Posterior vena cava (tissue), 2 donors: ENCODE measurements at places on chromosomes 16 and 17.

GRCh38 chr17:12342609-12343435 lies 322.1 kb downstream of the MAP2K4 start:
- DNase-seq, result no peak

DNA sequence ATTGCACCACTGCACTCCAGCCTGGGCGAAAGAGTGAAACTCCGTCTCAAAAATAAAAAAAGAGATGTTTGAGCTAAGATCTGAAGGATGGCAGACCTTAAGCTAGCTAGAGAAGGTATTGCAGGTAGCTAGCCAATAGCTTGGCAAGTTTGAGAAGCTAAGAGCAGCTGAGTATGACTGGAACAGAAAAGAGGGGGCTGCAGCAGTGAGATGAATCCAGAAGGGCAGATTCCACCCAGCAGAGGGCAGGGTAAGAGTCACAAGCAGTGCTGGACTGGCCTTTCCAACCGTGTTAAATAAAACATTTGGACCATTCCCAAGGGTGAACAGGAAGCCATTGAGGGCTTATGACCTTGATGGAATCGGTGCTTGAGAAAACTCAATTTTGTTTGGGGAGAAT lies 5.7 kb upstream of the PHAF1 start:
- DNase-seq, result no peak

- DNase-seq, result no peak
Observed at GRCh38 chr17:44333371-44333770, 8.7 kb upstream of the SLC25A39 start.

- no peak for DNase-seq
Observed at GRCh38 chr16:28923652-28924398, 1.2 kb downstream of the RABEP2 start.

GRCh38 chr17:77233635-77234334 lies 93.0 kb downstream of the SEC14L1 start:
- no peak for DNase-seq

GRCh38 chr17:28724500-28725165 lies 1.4 kb downstream of the TLCD1 start:
- DNase-seq, result no peak

GRCh38 chr17:73338050-73338521 lies 26.3 kb upstream of the CDC42EP4 start:
- DNase-seq, result no peak

DNA sequence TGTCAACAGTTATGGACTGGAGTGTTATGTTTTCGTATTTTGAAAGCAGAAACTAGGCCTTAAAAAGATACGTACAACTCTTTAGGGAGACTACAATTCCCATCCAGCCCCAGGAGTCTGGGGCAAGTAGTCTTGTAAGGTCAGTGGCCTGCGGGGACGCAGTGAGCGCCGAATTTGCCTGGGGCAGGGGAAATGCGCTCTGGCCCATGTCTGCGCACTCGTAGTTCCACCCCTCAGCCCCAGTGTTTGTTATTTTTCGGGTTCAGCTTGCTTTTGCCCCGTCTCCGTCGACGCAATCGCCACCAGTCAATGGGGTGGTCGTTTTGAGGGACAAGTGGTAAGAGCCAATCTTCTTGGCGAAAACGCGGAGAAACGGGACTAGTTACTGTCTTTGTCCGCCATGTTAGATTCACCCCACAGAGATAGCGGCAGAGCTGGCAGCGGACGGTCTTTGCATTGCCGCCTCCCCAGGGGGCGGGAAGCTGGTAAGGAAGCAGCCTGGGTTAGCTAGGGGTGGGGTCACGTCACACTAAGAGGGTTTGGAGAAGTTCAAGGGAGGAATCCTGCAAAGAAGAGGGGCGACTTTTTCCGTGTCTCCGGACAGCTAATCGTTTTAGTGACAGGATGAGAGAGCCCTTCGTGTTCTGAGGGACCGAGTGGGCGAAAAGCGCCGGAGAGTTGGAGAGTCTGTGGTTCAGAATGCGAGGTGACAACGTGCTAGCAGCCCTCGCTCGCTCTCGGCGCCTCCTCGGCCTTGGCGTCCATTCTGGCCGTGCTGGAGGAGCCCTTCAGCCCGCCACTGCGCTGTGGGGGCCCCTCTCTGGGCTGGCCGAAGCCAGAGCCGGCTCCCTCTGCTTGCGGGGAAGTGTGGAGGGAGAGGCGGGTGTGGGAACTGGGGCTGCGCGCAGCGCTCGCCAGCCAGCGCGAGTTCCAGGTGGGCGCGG lies 1.1 kb upstream of the BRCA1 start:
- DNase-seq, result no peak
